CD4-positive, alpha-beta T cell (primary cell): ENCODE measurements at places on chromosomes 13 and 19.

- DNase-seq, result no peak
Measured at GRCh38 chr13:114022876-114023275, 49.0 kb upstream of the C13orf46 start.

GRCh38 chr13:36030670-36031331 is 100.4 kb downstream of the DCLK1 start:
- no peak for DNase-seq

DNA sequence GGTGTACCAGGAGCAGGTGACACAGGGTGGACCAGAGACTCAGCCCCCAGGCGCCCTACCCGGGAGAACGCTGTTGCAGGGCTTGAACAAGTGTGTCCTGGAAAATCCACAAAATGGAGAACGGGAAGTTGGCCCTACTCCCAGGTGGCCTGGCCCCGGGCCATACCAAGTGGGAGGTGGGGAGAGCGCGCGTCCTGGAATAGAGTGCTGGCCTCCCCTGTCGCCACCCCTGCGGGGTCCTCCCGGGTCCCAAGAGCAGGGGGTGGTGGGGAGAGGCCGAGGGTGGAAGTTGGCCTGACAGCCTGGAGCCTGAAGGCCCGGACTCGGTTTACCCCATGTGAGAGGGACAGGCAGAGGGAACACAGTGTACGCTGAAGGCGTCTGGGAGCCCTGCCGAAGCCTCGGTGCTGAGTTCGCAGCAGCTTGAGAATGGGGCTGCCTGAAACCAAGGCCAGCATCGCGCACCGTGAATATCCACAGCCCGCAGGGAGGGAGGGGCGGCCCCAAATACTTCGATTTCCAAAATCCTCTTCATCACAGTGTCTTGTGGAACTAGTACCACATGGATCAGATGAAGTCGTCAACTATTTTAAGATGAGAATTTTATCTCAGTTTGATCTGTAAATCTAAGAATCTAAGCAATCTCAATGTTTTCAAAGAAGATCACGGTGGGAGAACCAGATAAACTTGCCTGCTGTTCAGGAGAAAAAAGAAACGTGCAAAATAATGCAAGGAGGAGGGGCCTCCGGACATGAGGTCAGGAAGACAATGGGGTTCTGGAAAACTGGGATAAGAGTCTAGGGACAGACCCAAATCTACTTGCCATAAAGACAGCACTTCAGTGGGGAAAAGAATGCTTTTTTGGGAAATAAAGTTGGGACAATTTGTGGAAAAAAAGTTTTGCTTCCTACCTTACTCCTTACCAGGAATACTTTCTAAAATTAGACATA is 10.4 kb upstream of the KLF16 start:
- no peak for DNase-seq

DNA sequence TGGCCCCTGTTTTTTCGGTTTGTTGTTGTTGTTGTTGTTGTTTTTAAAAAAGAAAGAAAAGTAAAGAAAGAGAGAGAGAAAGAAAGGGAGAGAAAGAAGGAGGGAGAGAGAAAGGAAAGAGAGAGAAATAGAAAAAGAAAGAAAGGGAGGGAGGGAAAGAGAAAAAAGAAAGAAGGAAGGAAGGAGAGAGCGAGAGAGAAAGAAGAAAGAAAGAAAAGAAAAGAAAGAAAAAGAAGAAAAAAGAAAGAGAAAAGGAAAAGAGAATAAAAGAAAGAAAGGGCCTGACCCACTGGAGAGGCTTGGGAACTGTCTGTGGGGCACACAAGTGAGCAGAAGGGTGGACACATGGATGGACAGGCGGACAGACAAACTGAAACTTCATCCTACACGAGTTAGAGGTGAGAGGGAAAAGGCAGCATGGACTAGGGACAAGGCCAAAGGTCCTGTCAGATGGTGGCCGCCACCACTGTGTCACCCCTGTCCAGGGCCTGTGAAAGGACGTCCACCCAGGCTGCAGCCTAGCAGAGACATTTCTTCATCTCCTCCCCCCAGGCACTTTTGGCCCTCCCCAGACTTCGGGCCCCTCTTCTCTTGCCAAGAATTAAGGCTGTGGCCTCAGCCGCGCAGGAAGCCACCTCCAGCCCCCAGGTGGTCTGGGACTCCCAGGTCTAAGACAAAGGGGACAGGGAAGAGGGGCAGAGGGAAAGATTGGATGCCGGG is 9.1 kb upstream of the BCAM start:
- DNase-seq, result no peak

DNA sequence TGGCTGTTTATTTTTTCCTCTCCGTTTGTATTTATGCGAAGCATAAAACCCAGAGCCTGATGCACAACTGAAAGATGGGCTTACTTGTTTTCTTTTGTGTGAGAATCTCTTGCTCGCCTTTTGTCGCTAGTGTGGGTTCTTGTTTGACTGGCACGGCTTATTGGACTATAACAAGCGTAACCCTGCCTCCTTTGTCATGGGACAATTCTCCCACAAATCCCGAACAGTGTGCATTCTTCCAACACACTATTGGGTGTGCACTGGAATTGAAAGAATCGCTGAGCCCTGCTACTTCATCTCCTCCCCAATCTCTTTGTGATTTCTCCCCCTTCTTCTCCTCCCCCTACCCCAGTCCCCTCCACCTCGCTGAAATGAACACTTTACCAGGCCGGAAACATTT is 110.8 kb downstream of the ZIC5 start:
- no peak for DNase-seq

DNA sequence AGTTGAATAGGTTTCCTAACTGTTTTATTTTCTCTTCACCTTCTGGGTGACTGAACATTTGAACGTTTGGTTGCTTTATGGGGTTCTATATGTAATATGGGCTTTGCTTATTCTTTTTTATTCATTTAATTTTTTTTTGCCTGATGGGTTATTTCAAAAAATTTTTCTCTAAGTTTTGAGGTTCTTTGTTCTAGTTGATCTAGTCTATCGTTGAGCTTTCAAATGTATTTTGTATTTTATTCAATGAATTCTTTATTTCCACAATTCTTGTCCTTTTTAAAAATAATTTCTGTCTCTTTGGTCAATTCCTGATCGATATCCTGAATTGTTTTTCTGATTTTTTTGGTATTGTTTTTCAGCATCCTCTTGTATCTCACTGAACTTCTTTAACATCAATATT is 239.5 kb upstream of the PCDH9 start:
- no peak for DNase-seq

DNA sequence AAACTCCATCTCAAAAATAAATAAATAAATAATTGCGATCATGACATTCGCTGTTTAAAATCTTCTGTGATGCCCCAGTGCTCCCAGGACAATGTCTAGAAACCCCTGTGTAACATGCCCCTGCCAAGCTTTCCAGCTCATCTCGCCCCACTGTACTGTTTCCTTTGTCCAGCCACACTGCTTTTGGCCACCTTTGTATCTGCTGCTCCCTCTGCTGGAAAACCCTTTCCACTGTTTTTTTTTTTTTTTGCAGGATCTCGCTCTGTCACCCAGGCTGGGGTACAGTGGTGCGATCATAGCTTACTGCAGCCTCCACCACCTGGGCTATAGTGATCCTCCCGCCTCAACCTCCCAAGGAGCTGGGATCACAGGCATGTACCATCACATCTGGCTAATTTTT is 7.5 kb downstream of the PLAUR start:
- DNase-seq, result no peak
